Activated naive CD8-positive, alpha-beta T cell treated with anti-CD3 and anti-CD28 coated beads for 36 hours (primary cell): ENCODE measurements at places on chromosomes 12 and 14.

DNA sequence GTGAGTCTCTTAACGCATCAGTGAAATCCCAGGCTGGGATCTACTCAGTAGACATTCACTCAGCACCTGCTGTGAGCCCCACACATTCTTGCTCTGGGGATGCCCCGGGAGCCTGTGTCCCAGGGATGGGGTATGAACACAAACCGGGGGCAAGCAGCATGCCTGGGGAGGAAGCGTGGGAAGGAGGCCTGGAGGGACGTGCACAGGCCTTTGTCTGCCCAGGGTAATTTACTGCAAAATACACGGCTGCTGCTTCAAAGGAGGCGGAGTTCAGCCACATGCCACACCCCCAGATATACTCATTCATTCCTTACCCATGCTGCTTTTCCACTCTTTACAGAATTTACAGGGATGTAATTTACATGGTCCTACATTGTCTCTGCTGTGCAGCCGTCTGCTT lies 187.8 kb downstream of the ADGRD1 start:
- DNase-seq, result no peak

- no peak for DNase-seq
Measured at GRCh38 chr12:12224240-12224940, 42.5 kb downstream of the LRP6 start.

- DNase-seq, result no peak
Measured at GRCh38 chr14:55253276-55253675, 17.9 kb upstream of the FBXO34 start.

GRCh38 chr14:69471916-69472315 lies 12.6 kb upstream of the PLEKHD1 start:
- DNase-seq, result no peak

- no peak for DNase-seq
Measured at GRCh38 chr12:124506145-124506831, 61.1 kb downstream of the NCOR2 start.

DNA sequence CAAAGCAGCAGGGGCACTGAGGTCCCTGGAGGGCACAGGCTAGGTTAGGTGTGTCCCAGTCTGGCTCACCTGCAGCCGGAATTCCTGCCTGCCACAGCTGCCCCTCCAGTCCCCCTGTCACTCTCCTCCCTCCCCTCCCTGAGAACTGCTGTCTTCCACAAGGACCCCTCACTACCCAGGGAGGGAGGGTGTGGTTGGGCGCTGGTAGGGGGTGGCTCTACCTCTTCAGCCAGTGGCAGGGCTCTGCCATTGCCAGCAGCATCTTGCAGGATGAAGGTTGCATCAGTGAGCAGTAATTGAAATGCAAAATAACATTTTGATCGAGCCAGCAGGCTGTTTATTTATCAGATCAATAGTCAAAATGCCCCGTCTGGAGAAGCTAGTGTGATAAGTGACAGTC lies 45.7 kb downstream of the ESRRB start:
- DNase-seq, result no peak

GRCh38 chr14:75119056-75119455 lies 7.8 kb downstream of the NEK9 start:
- no peak for DNase-seq
